Thyroid gland (tissue), 4 donors: ENCODE measurements at places on chromosomes 16 and 17. TPM values are rescaled to one million over a fixed set of nuclear protein-coding genes. Genes with fewer than 3 reads are reported as not detected.

DNA sequence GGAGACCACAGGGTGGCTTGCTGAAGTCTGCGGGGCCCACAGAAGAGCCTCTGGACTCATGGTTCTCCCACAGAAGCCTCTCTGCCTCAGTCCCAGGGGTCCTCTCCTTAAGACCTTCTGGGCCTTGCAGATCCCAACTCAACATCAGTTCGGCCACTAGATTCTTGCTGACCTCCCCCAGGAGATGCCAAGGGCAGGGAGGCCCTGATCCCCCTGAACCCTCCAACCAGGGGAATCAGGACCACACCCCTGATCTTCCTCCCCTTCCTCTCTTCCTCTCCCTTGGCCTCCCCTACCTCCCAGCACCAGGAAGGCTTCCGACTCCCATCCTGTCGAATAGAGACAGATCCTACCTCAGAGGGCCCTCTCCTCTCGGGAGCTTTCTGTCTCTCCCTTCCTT, 53.4 kb downstream of the NOS2 start:
- no peak for DNase-seq

DNA sequence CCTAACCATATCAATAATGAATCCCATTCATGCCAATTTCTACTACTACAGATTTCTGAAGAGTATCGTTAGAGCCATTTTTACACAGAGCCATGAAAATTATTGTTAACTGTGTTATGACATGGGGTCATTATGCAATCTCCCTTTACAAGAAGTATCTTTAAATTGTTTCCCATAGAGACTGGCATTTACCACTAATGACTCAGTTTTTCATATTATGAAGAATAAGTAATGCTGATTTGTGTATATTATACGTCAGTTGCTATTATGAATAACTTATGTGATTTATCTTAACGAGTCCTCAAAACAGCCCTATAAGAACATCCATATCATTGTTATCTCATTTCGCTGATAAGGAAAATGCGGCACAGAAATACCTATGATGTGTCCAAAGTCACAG, 173.8 kb downstream of the KCNJ2 start:
- no peak for DNase-seq

The EVPLL gene
- 1.4 TPM for total RNA-seq

- DNase-seq = no peak
Observed at GRCh38 chr16:78220571-78220970, 121.1 kb downstream of the WWOX start.

- DNase-seq = no peak
Observed at GRCh38 chr16:3094289-3095027, 4.6 kb downstream of the ZSCAN10 start.

The CD300H gene
- total RNA-seq = not detected

The CCL14 gene
- 14.8 TPM for total RNA-seq

The CD300A gene
- total RNA-seq = 3.3 TPM

DNA sequence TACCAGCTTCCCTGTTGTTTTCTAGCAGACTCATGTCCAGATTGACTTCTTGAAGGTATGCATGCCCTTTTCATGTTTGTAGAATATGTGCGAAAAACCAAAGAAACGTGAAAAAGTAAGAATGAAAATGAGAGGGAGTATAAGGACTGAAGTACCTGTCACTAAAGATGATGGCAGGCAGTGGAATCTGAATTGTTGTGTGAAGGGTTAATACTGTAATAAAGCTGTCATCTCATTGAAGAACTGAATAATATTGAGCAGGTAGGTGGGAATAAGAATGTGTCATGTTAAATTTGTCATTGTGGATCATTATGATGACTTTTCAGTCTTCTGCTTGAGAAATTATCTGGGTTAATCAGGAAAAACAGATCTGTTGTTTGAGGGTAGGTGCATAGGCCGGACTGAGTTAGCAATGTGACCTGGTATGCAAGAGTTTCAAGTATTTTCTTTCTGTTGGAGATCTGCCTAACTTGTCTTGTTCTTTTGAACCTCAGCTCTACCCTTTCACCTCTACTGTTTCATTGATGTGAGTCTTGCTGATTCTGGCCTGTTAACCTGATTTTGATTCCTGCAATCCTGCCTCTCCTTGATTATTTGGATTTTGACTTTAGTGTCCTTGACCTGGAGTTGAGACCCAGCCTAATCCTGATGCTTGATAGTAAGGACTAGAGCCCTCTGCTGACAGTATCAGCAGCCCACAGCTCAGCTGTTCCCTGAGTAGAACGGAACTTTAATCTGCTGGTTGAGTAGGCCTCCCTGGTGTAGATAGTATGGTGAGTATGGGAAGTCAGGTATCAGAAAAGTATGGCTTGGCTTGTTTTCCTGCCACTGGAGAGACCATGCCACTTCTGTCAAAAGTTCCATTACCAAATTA, 64.6 kb downstream of the MAP2K4 start:
- no peak for DNase-seq

The HCRT gene
- total RNA-seq = not detected

- no peak for DNase-seq
Observed at GRCh38 chr17:55842405-55843158, 91.7 kb downstream of the PCTP start.

The HOXB4 gene
- total RNA-seq = 0.67 TPM

DNA sequence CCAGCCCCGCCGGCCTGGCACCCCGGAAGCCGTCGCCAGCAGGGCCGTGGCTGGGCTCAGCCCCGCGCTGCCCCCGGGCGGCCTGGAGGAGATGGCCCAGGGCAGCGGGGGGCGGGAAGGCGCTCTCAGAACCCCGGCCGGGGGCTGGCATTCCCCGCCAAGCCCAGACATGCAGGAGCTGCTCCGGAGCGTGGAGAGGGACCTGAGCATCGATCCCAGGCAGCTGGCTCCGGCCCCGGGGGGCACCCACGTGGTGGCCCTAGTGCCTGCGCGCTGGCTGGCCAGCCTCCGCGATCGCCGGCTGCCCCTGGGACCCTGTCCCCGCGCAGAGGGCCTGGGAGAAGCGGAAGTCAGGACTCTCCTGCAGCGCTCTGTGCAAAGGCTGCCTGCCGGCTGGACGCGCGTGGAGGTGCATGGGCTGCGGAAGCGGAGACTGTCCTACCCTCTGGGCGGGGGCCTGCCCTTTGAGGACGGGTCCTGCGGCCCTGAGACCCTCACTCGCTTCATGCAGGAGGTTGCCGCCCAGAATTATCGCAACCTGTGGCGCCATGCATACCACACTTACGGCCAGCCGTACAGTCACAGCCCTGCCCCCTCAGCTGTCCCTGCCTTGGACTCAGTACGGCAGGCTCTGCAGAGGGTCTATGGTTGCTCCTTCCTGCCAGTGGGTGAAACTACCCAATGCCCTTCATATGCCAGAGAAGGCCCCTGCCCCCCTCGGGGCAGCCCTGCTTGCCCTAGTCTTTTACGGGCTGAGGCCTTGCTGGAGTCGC, 551 bp downstream of the WDR81 start:
- peak; percentile 33 for DNase-seq

- no peak for DNase-seq
Observed at GRCh38 chr16:82042144-82042543, 7.1 kb downstream of the HSD17B2 start.

- DNase-seq = peak; percentile 58
Observed at GRCh38 chr17:6556121-6557039, at the start of gene PITPNM3. PITPNM3 (minus strand) TSS chr17:6556555; CDS start chr17:6556406, 149 bp downstream.

DNA sequence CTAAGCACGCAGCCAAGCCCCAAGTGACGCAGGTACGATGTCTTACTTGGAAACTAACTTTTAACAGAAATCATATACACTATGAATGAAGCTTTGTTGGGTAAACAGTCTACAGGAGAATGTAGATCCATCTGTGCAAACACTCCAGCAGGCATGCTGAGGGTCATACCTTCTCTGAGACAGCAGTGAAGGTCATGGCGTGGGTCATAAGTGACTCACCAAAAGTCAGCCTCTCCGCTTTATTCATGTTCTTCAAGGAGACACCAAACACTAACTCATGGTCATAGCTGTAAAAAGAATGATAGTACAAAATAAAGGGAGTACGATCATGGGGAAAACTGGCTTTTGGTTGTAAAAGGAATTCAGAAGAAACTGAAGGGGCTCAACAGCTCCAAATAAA, 20.6 kb downstream of the BLMH start:
- no peak for DNase-seq
